Sigmoid colon (tissue), 7 donors: ENCODE measurements at places on chromosomes 2 and 18. TPM values are rescaled to one million over a fixed set of nuclear protein-coding genes. Genes with fewer than 3 reads are reported as not detected.
A peak's percentile ranks its signal among the peaks of the same experiment; 100 is the strongest.

GRCh38 chr2:219245899-219246230, 586 bp downstream of the STK16 start:
- no peaks in the 10 kb centered on the region for H3K27me3 ChIP-seq
- peak overlapping the region; percentile 89 for H3K4me3 ChIP-seq
- peaks cover 32% of the 10 kb centered on the region for H3K36me3 ChIP-seq
- H3K4me1 ChIP-seq, result peaks cover 51% of the 10 kb centered on the region
- H3K27ac ChIP-seq, result peak overlapping the region; percentile 97

DNA sequence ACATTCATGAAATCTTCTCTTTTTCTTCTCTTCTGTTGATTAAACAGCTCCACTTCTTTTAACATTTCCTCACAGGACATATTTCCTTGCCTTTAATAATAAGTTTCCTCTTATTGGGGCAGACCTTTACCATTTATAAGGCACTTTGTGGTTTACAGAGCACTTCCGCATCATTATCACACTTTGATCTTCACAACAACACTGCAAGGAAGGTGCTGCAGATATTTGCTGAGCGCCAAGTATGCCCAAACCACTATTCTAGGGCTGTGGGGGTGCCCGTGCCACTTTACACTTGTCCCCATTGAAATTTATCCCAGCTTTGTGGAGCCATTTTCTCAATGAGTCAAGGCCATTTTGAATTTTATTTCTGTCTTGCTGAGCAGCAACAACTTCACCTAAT, 246.6 kb downstream of the SS18 start:
- H3K4me3 ChIP-seq, result no peak overlapping the region
- H3K27me3 ChIP-seq, result no peaks in the 10 kb centered on the region
- H3K4me1 ChIP-seq, result no peaks in the 10 kb centered on the region
- H3K36me3 ChIP-seq, result no peaks in the 10 kb centered on the region

- no peaks in the 10 kb centered on the region for H3K27me3 ChIP-seq
- no peaks in the 10 kb centered on the region for H3K4me1 ChIP-seq
- DNase-seq, result no peak
- peak overlapping the region; percentile 57 for H3K27ac ChIP-seq
These were observed 78.3 kb downstream of the MBP start for GRCh38 chr18:77054288-77054605.

- H3K4me1 ChIP-seq, result no peaks in the 10 kb centered on the region
- no peak overlapping the region for H3K4me3 ChIP-seq
These were observed 68.7 kb downstream of the COL4A4 start for GRCh38 chr2:227095346-227095745.

The TTC27 gene
- 14.1 TPM for total RNA-seq

The COLEC12 gene
- 15.9 TPM for total RNA-seq

The PELI1 gene
- 30.8 TPM for total RNA-seq

DNA sequence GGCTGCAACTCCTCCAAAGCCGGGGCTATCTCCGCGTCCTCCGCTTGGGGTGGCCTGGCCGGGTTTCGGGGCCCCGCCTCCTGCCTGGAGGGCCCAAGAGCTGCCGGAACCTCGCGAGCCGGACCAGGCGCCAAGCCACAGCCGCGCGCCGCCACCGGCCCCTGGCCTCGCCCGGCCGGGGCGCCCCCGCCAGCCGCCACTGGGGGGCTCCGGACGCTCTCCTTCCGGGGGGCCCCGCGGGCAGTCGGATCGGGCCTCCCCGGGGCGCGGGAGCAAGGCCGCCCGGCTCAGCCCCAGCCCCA, 17.4 kb upstream of the HAAO start:
- peak overlapping the region; percentile 99 for H3K27ac ChIP-seq
- peak; percentile 95 for DNase-seq
- H3K36me3 ChIP-seq, result no peaks in the 10 kb centered on the region
- no peaks in the 10 kb centered on the region for H3K27me3 ChIP-seq

The INPP5D gene
- total RNA-seq, result 10.0 TPM

DNA sequence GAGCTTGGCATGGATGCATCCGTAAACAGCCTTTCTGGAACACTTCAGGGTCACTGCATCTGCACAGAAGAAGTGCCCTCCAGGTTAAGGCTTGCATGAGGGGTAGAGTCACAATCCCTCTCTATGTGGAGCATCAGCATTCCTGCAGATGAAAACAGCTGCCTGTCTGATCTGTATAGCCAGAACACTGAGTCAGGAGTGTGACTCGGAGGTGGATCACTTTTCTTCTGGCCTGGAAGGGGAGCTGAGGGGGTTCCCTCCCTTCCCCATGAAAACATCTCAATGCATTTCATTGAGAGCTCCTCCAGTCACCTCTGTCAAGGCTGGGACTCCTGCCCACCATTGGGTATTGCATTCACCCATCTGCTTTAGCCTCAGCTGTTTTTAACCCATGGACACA, 72.5 kb upstream of the SERPINE2 start:
- H3K4me1 ChIP-seq, result no peaks in the 10 kb centered on the region
- no peak for DNase-seq
- H3K27ac ChIP-seq, result no peak overlapping the region
- no peaks in the 10 kb centered on the region for H3K27me3 ChIP-seq
- H3K4me3 ChIP-seq, result no peak overlapping the region
- H3K36me3 ChIP-seq, result no peaks in the 10 kb centered on the region

DNA sequence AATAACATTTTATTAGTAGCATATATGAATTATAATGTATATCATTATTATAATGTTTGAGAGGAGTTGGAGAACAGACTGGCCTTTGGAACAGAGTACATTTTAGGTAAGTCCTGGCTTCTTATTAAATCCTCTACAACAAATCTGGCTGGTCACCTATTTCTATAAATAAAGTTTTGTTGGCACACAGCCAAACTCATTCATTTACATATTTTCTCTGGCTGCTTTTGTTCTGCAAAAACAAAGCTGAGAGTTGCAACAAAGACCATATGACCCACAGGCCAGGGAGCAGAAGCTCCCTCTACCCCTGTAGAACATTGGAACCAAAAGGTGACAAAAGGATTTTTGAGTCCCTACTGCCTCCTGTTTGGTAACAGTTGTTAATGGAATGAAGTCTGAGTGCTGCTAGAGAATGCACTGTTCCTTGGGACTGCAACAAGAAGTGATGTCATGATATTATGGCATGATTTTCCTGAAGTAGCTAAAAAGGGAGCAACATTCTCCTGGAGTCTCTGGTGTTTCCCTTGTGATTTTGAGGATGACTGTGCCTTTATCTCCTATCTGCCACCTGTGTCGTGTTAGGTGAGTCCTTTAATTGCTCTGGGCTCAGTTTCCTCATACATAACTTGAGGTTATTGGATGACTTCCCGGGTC, 22.0 kb upstream of the SP9 start:
- no peaks in the 10 kb centered on the region for H3K36me3 ChIP-seq
- H3K27me3 ChIP-seq, result no peaks in the 10 kb centered on the region
- DNase-seq, result no peak
- H3K27ac ChIP-seq, result no peak overlapping the region
- H3K4me1 ChIP-seq, result no peaks in the 10 kb centered on the region
- H3K4me3 ChIP-seq, result no peak overlapping the region

The DSG4 gene
- not detected for total RNA-seq

GRCh38 chr2:3409627-3410170, 30.2 kb downstream of the TRAPPC12 start:
- no peaks in the 10 kb centered on the region for H3K27me3 ChIP-seq
- no peaks in the 10 kb centered on the region for H3K4me1 ChIP-seq
- no peak overlapping the region for H3K4me3 ChIP-seq
- no peak for DNase-seq

DNA sequence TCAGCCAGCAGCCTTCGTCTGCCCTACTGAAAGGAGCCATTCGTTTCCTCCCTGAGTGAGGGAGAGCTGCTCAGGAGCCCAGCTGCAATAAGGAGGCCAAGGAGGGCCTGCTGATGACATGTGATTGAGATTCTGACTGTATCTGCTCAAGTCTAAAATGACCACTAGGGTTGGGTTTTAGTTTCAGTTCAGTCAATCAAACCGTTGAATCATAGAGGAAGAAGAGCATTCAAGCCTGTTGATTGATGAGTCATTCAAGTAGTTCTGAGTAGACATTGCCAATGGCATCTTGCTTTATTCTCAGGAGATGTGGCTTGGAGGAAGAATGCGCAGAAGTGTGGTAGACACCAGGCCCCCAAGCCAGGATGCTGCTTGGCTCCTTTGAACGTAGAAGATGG, 19.9 kb upstream of the BCL2L11 start:
- no peaks in the 10 kb centered on the region for H3K4me1 ChIP-seq
- H3K27ac ChIP-seq, result no peak overlapping the region
- H3K27me3 ChIP-seq, result no peaks in the 10 kb centered on the region
- H3K4me3 ChIP-seq, result no peak overlapping the region
- DNase-seq, result no peak
- H3K36me3 ChIP-seq, result no peaks in the 10 kb centered on the region

DNA sequence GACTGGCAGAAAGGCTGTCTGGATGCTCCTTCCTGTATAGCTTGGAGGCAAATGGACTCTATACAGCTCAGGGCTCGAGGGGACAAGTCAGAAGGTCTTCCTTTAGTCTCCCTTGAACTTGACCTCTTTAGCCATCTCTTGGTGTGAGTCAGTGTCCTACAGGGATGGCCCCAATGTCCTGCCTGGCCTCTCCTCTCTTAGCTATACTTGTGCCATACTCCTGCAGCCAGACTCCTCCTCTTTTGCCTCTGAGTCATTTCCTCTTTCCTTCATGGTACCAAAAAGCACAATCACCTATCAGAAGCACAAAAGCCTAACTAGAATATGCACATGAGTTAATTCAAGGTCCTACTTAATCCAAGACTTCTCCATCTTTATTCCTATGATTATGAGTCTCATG, 112.7 kb downstream of the XRCC5 start:
- DNase-seq, result no peak
- no peaks in the 10 kb centered on the region for H3K4me1 ChIP-seq
- no peaks in the 10 kb centered on the region for H3K27me3 ChIP-seq
- no peak overlapping the region for H3K27ac ChIP-seq

The GREB1 gene
- 1.5 TPM for total RNA-seq

- peak within 1 kb of the TSS; percentile 51 for H3K27ac ChIP-seq
- peak within 1 kb of the TSS; percentile 43 for H3K4me3 ChIP-seq
- no peaks in the 10 kb centered on the region for H3K36me3 ChIP-seq
- H3K4me1 ChIP-seq, result peaks cover 14% of the 10 kb centered on the region
These were observed at the start of gene ADAM23 for GRCh38 chr2:206442833-206443734. Gene ADAM23, plus strand, starts transcription at chr2:206443532. Its CDS starts 335 bp downstream, at chr2:206443867.

- no peak overlapping the region for H3K27ac ChIP-seq
- no peaks in the 10 kb centered on the region for H3K36me3 ChIP-seq
- no peaks in the 10 kb centered on the region for H3K27me3 ChIP-seq
- no peak overlapping the region for H3K4me3 ChIP-seq
These were observed 140.6 kb downstream of the NETO1 start for GRCh38 chr18:72727038-72727655.

The PLEKHA3 gene
- 18.8 TPM for total RNA-seq

- H3K4me3 ChIP-seq, result no peak overlapping the region
- peak overlapping the region; percentile 96 for H3K27ac ChIP-seq
- peak; percentile 83 for DNase-seq
- no peaks in the 10 kb centered on the region for H3K36me3 ChIP-seq
- H3K4me1 ChIP-seq, result no peaks in the 10 kb centered on the region
These were observed 31.1 kb downstream of the HDAC4 start for GRCh38 chr2:239369631-239370161.
